Hippocampal formation (tissue), 2 donors: ENCODE measurements at places on chromosomes 5 and 9.
A peak's percentile ranks its signal among the peaks of the same experiment; 100 is the strongest.

DNA sequence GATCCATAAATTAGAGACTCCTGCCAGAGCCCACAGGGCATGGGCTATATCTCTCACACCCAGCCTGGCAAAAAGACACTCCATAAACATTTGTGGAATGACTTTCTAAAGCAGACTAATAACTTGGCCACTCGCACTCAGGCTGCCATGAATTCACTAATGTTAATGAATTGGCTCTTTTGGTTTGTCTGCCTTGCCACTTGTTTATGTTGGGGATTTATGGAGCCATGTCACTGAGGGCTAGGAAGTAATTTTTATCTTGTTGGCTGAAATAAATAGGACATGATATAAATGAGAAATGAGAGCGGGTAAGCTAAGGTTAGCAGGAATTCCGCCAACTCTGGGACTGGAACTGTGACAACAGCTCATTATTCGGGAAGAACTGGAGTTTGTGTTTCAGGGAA is 55.2 kb downstream of the DROSHA start:
- DNase-seq: no peak

- DNase-seq: no peak
These were observed 359.1 kb upstream of the DAB2 start for GRCh38 chr5:39783756-39784421.

DNA sequence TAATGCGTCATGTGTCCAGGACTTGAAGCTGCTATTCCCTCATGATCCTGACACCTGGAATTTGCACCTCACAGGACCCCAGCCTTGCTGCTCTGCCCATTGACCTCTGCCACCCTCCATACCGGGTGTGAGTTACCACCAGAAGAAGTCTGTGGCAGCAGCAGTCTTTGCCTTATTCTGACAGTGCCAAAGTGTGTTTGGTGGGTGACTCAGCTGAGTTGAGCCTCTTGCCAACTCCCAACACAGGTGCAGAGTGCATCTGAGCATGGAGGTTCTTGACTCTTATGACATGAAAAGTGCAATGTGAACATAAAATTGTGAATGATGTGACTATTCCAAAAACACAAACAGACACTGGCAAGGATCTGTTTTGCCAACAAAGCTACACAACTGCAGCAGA is 1166.5 kb upstream of the CDH18 start:
- DNase-seq: no peak

- no peak for DNase-seq
These were observed 45.6 kb upstream of the GLRX start for GRCh38 chr5:95868136-95868535.

DNA sequence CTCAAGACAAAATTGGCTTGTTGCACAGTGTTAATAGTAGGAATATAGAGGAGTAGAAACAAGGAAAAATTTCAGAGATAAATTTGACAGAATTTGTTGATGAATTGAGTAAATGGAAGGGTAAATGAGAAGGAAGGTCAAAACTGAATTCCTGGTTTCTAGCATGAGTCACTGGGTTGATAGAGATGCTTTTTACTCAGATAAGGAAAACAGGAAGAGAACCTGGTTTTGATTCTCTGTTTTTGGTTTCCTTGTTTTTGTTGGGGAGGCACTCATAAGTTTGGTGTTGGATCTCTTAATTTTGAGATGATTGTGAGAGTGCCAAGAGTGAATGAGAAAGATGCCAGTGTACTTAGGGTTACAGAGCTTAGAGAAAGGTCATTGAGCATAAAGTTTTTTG is 7.1 kb downstream of the LRRC70 start:
- no peak for DNase-seq

GRCh38 chr5:75993183-75993582 is 90.0 kb upstream of the SV2C start:
- no peak for DNase-seq

DNA sequence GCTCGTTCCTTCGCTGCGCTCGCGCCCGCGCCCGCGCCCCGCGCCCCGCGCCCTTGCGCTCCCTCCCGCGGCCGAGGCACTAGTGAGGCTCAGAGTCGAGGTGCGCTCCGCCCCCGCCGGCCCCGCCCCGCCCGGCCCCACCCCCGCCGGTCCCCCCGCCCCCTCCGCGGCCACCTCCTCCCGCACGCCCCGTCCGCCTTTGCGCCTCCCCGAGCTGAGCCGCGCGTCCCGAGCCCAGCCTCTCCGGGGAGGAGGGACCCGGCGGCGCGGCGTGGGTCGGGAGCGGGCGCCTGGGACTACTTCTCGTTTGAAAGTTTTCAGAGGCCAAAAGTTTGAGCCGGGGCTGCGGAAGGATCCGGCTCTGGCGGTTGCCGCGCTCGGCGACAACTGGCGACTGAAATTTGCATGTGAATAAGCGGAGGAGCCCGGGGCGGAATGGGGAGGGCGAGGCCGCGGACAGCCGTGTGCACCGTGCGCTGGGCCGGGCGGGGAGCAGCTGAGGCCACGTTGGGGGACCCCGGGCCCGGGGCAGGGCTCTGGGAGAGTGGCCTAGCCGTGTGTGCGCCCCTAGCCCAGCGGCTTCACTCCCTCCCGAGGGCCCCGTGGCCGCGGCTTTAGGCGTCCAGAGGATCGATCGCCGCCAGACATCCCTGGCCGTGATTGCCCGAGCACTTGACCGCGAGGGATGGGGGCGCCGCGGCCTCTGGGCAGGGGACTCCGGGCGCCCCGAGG is at the start of gene NOTCH1:
TSS of gene NOTCH1 (minus strand) at position 84 of the 732 bp plus-strand sequence. CDS start 262 bp downstream, outside the sequence.
- peak; percentile 93 for DNase-seq

GRCh38 chr9:20243841-20244240 is 378.5 kb downstream of the MLLT3 start:
- DNase-seq: no peak

DNA sequence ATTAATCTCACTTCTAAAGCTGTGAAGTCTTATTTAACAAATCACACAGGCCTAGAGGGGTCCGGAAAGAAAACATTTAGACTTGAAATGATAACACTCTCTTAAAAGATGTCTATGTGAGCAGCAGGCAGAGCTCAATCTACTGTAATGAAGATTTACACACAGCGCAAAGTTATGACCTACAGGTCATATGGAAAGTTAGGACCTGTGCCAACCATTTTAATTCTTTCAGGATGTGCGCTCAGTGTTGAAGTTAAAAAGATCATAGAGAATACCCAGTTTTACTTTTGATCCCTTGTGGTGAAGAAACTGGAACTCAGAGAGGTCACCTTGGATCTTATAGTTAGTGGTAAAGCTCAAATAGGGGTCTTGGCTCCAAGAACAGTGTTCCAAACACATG is 3.1 kb upstream of the CREBRF start:
- no peak for DNase-seq

DNA sequence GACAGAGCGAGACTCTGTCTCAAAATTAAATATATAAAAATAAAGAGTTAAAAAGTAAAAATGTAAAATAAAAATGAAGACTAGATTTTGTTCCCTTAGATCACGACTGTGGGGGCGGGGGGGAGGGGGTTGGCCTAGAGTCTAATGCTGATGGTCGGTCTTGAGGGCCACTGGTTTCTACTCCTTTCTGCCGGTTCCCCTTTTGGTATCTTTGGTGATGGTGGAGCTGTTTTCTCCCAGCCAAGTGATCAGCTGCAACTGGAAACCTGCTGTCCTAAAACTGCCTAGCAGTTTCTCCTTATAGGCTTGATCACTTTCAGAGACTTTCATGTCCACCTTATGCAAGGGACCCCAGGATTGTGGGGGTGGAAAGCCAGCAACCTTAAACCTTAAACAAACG is 1.1 kb downstream of the SRD5A1 start:
- DNase-seq: no peak

DNA sequence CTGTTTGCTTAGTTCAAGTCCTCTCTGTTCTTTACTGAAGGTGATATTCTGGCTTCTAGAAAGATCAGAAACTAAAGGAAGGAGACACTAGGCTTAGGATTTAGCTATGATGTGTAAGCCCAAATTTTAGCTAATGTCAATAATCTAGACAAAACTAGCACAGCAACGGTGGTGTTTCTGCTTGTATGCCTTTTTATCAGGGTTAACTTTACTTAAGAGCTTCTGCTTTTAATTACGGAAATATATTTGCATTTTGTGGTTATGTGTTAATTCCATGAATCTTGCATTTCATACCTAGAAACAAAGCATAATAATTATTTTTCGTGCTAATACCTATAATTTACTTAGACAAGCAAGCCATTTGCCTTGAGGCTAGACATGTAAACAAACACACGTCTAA is 96.1 kb downstream of the PAX5 start:
- no peak for DNase-seq

DNA sequence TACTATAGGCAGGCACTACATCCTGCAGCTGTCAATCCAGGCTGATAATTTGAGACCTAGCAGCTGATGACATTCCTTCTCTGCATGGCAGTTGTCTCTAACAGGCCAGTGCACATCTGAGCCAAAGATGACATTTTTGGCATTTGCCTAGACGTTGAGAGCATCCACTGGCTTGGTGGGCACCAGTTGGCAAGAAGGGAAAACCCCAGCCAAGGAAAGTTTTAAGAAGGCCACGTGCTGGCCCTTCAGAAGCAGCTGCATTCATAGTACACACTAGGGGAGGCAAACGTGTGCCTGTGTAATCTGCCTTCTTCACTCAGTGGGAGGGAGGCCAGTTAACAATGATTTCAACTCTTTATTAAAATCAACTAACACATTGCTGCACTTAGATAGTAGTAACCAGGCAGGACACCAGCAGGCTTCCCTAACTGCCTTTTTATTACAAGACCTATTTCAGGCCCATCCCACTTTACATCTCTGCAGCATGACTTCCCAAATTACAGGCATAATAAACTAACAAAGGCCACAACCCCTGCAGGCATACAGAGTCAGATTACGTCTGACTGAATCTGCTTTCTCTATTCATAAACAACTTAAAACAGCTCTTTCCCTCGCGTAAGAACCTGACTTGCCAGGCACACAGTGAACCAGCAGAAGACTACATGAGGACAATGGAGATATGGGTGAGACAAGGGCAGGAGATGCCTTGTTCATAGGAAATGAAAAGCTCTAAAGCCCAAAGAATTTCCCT is 576.3 kb downstream of the PDE4D start:
- DNase-seq: no peak

- DNase-seq: no peak
These were observed 221.1 kb upstream of the ACTBL2 start for GRCh38 chr5:57703721-57704120.

GRCh38 chr9:130118841-130119518 is 53.2 kb upstream of the NCS1 start:
- DNase-seq: no peak

DNA sequence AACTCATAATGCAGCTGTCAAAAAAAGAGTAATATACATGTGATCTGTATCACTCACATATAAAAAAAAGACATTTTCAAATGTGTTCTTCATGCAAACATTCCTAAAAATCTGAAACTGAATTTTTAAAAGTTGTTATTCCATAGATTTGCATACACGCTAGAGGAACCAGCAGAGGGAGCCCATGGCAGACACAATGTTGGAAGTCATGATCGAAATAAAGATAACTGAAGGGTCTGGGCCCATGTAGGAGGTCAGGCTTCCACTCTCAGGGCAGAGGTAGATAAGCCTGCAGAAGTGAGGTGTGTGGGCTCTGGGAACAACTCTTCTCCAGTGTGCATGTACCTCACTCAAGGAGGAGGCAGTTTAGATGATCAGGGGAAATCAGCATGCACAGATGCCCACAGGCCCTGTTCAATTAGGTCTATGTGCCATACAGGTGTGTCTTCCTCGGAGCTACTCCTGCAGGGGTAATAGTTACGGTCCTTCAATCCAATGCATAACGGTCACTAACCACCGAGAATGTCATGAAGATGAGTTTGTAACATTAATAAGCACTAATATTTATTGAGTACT is 208.6 kb downstream of the EPB41L4A start:
- DNase-seq: peak; percentile 23

DNA sequence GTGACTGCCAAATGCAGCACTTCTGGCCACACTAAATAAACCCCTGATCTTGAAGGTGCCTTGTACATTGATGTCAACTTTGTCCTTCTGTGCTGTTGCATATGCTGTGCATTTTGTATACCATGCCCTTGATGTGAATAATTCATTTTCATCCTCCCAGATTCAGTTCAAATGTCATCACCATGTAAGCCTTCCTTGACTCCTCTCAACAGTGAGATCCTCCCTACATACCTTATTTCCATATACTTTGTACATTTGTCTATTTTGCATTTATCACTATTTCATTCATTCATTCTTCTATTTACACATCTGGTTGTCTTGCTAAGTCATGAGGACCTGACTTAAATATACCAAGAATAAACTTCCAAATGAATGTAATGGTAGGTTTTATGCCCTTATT is 273.2 kb upstream of the EFNA5 start:
- no peak for DNase-seq

DNA sequence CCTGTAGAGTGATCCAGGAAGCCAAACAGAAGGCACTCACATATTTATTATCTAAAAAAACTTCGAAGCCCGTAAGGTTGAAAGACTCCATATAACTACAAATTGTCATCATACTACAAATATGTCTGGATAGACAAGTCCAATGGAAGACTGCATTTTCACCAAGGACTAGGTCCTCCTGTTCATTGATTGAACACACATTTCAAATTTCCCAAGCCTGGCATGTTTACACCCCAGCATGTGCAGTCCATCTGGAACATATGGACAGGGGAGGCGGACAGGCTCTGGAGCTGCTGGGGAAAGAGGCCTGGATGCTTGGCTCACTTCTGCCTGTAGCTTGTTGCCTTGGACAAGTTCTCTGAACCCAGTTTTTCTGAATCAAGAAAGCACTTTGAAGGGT is 378.7 kb downstream of the ENC1 start:
- no peak for DNase-seq

DNA sequence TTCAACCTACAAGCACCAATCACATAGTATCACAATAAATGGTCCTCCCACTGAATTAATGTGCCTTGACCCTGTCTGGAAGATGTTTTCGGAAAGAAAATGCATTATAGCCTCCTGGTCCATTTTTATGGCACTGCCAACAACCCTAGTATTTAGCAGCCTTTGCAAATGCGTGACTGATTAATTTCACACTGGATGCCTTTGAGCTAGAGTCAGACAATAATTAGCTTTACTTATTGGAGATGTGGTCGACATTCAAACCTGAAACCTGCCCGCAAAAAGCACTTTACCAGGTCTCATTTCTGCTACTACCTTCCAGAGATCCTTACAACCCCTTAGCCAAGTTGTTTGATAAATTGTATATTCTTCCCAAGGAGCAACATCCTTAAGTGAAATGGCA is 119.3 kb upstream of the DPYSL3 start:
- DNase-seq: no peak

GRCh38 chr9:123696476-123696875 is 233.4 kb downstream of the DENND1A start:
- no peak for DNase-seq

DNA sequence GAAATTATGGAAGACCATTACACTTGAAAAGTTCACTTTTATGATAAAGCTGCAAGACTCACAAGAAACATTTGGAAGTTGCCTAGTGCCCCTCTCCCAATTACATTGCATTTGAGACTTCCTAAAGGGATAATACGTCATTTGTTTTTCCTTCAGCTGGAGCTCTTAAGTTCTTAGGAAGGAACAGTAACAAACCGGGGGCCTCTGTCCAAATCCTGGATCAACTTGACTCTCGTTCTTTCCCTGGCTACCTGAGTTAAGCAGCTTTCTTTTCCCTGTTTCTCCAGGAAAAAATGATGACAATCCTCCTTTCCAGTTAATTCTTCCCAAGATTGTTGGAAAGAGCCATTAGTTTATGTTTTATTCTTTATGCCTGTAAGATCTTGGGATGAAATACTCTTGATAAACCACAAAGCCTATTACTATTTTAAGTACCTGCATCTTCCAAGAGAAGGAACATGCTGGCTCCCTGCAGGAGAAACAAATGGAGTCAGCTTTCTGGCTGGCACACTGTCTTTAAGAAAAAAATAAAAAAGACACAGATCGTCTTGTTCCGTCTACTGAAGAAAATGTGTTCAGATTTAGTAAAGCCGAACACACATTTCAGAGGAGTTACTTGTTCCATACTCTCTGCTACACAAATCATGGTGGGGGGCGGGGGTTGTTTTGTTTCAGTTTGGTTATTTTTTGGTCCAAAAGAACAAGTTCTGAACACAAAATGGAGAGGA is 297.9 kb downstream of the EFNA5 start:
- peak; percentile 49 for DNase-seq
